ENCODE measurements at places on chromosomes 1 and 21. TPM values are rescaled to one million over a fixed set of nuclear protein-coding genes. Genes with fewer than 3 reads are reported as not detected.

Gene PLA2G2A
- total RNA-seq, result 146 TPM

Gene AGMAT
- total RNA-seq, result 1.9 TPM

Gene ZBED6
- 5.8 TPM for total RNA-seq

Gene CAPN9
- total RNA-seq, result 0.59 TPM

Gene ZFP69
- total RNA-seq, result 3.2 TPM

Gene MSH4
- total RNA-seq, result 0.05 TPM

Gene FBXO2
- 16.9 TPM for total RNA-seq

Gene SPATA45
- total RNA-seq, result not detected

Gene DAB1
- total RNA-seq, result 0.64 TPM

Gene TRIM45
- total RNA-seq, result 4.0 TPM

Gene DNM3
- 5.3 TPM for total RNA-seq

Gene DNASE2B
- 8.6 TPM for total RNA-seq

Gene IVL
- 0.57 TPM for total RNA-seq

Gene IL20
- not detected for total RNA-seq

Gene TMEM269
- total RNA-seq, result 0.14 TPM

Gene CSF3R
- 17.0 TPM for total RNA-seq

Gene KIRREL1
- 18.6 TPM for total RNA-seq

Measured in prostate gland (tissue), 2 donors.